Activated naive CD4-positive, alpha-beta T cell treated with anti-CD3 and anti-CD28 coated beads, Interleukin-2, amount 50 U/mL, for 72 hours (primary cell): ENCODE measurements at places on chromosomes 2 and 18. TPM values are rescaled to one million over a fixed set of nuclear protein-coding genes. Genes with fewer than 3 reads are reported as not detected.

DNA sequence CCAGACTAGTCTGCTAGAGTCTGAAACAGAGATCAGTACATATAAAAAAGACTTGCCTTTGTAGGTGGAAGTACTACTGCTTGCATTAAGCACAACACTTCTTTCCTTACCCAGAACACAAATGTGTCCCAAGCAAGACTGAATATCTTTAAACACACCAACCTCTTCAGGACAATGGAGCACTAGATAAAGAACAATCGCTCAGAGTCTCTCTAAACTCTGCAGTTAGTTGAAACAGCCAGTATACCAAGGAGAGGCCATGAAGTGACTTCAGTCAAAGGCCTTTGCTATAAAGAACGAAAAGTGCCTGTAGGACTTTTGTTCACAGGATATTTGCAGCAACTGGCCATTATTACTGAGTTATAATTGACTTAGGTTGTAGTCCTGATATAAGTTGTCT lies 9.9 kb upstream of the B4GALT6 start:
- DNase-seq, result no peak

DNA sequence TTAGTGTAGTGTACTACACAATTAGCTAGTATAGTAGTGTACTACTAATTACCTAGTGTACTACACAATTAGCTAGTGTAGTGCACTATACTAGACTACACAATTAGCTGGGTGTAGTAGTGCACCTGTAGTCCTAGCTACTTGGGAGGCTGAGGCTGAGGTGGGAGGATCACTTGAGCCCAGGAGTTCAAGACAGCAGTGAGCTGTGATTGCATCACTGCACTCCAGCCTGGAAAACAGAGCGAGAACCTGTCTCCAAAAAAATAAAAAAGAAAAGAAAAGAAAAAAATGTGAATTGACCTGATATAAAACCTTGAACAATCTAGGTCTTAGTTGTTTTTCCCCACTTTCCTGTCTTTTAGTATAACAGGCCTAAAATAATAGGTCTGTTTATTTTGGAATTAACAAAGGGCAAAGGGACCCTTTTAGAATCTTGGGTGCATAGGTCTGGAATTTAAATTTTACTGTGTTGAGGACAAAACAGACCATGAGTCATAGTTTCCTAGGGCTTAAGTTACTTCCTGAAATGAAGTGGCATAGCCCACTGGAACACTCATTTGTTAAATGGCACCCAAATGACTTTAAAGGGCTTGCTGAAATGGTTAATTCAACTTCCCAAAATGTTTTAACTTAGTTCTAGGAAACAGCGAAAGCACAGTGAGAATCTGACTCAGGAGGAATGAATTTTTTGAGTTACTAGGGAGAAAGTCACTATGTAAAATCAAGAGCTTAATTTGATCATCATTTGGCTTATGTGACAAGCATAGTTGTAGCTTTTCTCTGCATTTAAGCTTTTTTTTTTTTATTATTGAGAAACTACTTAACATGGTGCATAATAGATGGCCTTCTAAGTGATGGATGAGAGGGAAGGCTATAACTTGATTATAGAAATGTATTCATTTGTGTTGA lies 50.7 kb upstream of the ARL5A start:
- no peak for DNase-seq

GRCh38 chr2:50712569-50712968 lies 319.4 kb downstream of the NRXN1 start:
- DNase-seq, result no peak

DNA sequence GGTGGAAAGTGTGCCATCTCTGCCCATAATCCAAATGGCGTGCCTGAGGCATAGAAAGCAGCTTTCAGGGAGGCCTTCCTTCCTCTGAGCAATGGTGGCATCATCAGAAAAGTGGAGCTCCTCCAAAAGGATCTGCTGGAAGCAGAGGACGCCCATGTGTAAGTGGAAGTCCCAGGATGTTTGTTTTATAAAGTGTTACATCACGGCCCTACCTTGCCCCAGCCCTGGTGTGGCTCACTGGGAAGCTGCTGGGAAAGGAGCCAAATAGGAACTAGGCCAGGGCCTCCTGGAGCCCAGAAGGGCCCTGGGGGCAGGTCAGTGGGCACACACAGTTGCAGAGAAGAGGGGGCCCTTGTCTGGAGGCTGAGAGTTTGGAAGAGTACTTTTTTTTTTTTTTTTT lies 4.2 kb upstream of the ODC1 start:
- no peak for DNase-seq

DNA sequence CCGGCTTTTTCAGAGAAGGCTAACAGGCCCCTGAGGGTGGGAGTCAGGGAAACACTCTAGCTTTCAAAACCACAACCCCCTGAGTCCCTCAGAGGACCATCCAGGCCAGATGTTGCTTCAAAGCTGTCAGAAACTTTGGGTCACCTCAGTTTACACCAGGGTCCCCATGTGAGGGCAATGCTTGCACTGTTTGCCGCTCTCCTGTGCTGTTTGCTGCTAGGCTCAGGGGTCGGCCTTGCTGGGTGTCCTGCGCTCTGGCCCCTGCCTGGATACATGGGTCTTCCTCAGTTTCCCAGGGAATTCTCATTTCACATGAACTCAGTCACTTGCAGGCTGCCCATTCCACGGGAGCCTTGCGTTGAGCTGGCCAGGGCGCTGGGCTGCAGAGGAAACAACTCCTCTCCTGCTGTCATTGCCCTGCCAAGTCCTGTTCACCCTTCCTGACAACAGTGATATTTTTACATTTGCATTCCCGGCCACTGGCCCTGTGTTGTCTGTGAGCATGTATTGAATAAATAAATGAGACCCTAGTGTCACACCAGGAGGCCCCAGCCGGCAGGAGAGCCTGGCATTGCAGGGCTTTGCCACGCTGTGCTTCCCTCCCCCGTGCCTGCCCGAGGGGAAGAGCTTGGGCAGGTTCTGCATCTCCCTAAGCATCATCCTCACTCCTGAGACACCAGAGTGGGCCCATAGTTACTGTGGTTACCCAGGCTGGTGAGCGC lies 73.2 kb upstream of the RAB6C start:
- no peak for DNase-seq

DNA sequence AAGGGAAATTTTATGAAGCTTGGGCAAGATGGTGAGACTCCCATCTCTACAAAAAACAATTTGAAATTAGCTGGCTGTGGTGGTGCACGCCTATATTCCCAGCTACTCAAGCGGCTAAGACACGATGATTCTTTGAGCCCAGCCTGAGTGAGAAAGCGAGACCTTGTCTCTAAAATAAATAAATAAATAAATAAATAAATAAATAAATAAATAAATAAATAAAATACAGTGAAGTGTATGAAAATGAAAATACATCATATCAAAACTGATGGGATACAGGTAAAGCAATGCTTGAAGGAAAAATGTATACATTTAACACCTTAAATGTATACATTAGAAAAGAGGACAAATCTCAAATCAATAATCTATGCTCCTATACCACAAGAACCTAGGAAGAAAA lies 15.7 kb downstream of the EXOC6B start:
- no peak for DNase-seq

GRCh38 chr2:201852878-201853415 lies 46.6 kb downstream of the CDK15 start:
- DNase-seq, result no peak

DNA sequence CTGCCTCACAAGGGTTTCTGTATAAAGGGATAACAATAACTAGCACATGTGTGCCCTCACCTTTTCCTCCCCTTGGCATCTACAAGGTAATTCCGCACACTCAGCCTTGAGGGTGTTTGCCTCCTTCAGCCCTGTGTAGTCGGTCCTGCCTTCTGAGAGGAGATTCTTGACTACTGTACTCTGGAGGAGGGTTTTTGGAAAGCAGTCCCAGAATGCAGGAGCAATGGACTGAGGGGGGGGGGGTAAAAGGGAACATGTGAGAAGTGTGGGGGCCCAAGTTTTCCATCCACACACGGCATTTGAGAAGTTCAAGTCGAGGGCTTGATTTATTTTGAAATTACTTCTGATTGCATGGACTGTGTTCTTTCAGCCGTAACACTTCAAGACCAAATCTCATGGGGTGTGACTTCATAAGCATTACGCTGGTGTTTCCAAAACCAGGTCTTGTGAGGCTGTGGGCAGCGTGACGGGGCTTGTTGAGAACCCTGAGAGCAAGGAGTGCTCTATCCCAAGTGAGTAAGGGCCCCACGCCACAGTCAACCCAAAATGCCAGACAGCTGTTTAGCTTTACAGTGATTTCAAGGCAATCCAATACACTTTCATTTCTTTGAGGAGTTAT lies 198.7 kb upstream of the MEIS1 start:
- DNase-seq, result no peak

DNA sequence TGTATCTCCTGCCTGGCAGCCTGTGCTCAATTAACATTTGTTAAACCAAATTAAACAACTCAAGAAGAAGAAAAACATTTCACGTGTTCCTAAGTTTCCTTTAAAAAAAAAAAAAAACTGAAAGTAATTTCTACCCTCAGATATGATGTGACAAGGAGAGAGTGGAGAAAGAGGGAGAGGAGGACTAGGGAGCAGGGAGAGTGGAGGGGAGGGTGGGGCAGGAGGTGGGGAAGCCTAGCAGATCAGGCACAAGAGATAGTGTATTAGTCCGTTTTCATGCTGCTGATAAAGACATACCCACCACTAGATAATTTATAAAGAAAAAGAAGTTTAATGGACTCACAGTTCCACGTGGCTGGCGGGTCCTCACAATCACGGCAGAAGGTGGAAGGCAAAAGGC lies 46.4 kb downstream of the CYP1B1 start:
- DNase-seq, result no peak

The ELOA2 gene
- not detected for total RNA-seq

The GALR1 gene
- not detected for total RNA-seq

The ABCB11 gene
- total RNA-seq, result not detected

The APCDD1 gene
- not detected for total RNA-seq

The MSTN gene
- total RNA-seq, result not detected

The NEU2 gene
- not detected for total RNA-seq
